CD4-positive, alpha-beta T cell treated with Interleukin-6 at 100 ng/mL for 8 hours (primary cell): ENCODE measurements at places on chromosomes 16 and 17.

DNA sequence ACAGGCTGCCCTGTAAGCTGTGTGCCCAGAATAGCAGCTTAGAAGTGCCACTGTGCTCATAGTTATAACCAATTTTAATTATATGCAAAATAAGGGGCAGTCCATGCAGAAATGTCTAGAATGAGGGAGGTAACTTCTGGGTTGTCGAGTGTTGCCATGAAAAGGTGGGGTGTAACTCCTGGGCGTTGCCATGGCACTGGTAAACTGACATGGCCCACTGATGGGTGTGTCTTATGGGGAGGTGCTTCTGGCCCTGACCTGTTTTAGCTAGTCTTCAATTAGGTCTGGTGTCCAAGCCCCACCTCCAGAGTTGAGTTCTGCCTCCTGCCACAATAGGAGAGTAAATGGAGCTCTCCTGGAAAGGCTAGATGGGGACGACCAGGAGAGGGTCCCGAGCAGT, 120.6 kb downstream of the SALL1 start:
- no peak for DNase-seq

GRCh38 chr17:74274060-74274708, at the start of gene DNAI2:
TSS of gene DNAI2 (plus strand) at chr17:74274234. CDS start at chr17:74281818, 7,584 bp downstream.
- peak; percentile 32 for DNase-seq

- no peak for DNase-seq
Observed at GRCh38 chr16:1444730-1445517, 568 bp upstream of the CCDC154 start.

GRCh38 chr16:30592871-30593270, 7.4 kb upstream of the ZNF785 start:
- no peak for DNase-seq

DNA sequence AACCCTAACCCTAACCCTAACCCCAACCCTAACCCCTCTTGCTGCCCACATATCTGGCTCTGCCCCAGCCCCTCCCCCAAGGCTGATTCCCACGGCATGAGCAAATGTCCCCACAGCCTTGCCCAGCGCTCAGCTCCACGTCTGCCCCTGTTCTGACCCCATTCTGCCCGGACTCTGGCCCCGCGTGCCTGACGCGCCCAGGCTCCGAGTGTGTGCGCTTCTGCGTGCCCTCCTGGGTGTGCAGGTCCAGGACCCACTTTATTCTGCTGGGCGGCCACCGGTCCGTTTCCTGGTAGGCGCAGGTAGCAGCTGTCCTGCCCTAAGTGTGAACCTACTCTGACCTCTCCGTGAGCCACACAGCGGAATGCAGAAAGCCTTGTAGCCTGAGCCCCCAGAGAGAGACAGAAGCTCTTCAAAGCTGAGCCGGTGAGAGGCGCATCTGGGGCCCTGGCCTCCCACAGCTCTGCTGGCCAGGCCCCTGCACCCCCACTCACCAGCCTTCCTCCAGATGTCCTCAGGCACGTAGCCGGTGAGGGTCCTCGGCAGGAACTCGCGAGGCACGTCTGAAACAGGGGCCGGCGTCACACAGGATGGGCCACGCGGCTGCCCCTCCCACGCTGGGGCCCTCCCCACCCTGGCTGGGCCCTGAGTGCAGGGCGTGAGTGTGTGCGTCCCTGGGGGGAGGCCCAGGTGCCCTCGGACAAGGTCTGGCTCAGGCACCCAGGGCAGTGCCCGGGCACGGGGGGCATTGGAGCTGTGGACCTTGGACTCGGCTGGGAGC, 14.0 kb upstream of the PABPN1L start:
- no peak for DNase-seq

GRCh38 chr16:24745391-24745790, 15.9 kb downstream of the TNRC6A start:
- no peak for DNase-seq

GRCh38 chr17:29586676-29587469, 2.6 kb downstream of the GIT1 start:
- no peak for DNase-seq

- DNase-seq, result no peak
Observed at GRCh38 chr17:43814026-43814425, 18.9 kb downstream of the MPP3 start.

DNA sequence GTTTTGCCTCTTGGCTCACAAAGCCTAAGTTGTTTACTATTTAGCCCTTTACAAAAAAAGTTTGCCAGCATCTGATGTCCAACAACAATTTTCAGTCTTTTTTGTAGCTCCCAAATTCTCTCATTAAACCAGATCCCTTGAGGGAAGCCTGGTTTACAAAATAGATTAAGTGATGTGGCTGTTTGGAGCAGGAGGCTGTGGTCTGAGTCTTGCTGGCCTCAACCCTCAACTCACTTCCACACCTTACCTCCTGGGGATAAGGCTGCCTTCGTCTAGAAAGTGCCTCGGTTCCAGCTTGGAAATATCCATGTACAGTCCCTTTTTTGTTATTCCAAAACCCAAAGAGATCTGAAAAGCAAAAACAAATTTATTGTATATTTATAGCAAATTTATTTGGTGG, 138.4 kb downstream of the WWOX start:
- no peak for DNase-seq

- DNase-seq, result peak; percentile 78
Observed at GRCh38 chr17:41648411-41649195, 24.2 kb upstream of the KRT17 start.

DNA sequence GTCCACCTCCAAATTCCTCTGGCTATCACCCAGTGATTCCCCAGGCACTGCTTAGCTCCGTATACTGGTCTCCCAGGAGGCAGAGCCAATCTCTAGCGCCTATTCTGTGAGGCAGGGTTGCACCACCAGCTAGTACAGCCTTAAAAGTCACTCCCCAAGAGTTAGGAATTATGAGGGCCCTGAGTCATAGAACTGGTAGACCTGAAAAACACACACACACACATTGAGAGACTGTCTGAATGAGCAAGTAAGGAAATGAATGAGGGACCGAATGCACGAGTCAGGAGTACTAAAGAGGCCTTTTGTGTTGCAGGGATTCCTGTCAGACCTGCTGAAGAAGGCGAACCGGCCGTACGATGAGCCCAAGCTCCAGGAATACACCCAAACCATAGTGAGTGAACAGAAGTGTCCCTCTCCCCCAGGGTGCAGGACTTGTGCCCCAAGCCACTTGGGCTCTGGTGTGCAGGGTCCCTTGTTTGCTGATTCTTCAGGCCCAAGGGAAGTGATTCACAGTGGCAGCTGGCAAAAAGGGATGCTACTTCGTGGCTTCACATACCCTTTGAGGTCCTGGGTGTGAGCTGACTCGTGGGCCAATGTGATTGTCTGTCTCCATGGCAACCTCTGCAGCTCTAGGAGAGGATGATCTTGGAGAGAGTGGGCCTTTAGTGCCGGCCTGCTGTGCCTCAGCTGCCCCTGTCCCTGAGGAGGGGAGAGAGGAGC, 24.7 kb downstream of the CALB2 start:
- DNase-seq, result no peak

DNA sequence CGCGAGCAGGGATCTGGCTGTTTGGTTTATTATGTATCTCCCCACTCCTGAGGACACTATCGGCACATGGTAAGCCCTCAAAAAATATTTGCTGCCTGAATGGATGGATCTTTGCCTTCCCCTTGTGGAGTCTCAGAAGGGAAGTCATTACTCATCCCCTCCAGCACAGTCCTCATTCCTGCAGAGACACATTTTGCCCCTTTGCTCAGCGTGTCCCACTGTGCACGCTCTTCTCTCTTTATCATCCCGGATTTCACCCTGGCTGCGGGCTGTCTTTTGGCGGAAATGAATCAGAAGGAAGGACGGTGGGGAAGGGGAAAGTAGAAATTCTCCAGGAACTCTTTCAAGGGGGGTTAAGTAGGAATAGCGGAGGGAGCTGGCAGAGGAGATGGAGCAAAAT, 125.2 kb upstream of the CDC42EP4 start:
- no peak for DNase-seq

GRCh38 chr17:60086818-60087591, 8.3 kb upstream of the HEATR6 start:
- DNase-seq, result no peak

DNA sequence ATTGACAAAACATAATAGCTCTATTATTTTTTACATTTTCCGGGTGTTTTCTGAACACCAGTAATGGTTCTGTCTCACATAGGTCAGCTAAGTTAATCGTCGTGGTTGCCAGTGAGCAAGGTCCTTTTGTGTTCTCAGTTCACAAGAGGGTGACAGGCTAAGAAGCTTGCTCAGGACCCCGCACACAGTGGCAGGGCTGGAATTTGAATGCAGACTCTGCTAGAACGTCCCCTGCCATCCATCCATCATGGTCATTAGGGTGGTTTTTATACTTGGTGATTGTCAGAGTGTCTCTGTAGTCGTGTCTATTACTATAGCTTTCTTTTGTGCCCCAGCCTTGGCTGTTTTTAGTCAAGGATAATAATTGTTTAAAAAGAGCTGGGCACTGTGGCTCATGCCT, 176.2 kb downstream of the SNX29 start:
- no peak for DNase-seq

DNA sequence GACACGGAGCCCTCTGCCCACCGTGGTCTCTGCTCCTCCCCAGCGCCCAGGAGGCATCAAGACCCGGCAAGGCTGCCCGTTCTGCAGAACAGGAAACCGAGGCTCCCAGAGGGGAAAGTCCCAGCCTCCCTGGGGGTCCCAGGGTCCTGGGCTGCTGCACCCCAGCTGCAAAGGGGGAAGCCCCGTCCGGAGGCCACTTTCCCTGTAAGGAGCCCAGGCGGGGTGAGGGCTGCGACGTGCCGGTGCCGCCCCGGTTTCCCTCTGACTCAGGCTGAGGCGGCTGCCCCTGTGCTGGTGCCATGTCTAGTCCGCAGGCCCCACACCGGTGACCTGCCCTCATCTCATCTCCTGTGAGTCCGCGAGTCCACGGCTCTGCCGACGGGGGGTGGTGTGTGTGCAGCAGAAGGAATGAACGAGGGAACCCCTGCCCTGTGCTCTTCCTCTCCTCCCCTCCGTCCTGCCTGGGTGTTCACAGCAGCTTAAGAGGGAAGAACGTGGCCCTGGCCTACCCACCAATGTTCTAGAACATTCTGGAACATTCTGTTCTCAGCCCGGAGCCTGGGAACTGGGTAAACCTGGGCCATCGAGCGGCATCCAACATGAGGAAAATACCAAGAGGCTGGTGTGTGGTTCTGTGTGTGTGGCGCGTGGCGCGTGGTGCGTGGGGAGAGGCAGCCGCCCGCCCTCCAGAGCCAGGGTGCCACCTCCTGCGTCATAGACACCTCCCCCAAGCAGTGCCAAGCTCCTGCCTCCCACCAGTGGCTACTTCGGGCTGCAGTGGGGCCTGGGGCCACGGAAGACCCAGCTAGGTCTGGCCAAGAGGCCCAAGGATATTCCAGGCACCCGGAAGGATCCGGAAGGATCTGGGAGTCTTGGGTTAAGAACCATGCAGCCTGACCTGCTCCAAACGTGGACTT, 7.0 kb upstream of the CBFA2T3 start:
- no peak for DNase-seq

DNA sequence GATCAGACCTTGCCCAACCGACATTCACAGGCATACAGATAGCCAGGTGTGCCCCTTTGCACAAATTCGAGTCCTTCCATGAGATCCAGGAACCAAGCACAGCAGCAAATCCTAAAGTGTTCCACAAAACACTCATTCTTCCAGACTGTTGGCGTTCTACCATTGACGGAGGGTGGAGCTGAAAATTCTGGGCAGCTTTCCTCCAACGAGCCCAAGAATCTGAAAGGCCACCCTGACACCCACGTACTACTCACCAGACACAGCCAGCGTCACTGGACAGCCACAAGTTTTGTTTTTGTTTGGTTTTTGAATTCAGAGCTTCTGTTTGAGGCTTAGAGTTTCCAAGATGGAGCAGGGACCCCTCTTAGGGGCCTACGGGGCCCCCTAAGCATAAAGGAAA, 83.8 kb downstream of the PMP22 start:
- DNase-seq, result no peak

- no peak for DNase-seq
Observed at GRCh38 chr16:19068237-19068815, 912 bp downstream of the COQ7 start.

- peak; percentile 79 for DNase-seq
Observed at GRCh38 chr17:28925912-28926365, 23.1 kb upstream of the DHRS13 start.

- no peak for DNase-seq
Observed at GRCh38 chr16:19135896-19136438, 22.2 kb downstream of the ITPRIPL2 start.

DNA sequence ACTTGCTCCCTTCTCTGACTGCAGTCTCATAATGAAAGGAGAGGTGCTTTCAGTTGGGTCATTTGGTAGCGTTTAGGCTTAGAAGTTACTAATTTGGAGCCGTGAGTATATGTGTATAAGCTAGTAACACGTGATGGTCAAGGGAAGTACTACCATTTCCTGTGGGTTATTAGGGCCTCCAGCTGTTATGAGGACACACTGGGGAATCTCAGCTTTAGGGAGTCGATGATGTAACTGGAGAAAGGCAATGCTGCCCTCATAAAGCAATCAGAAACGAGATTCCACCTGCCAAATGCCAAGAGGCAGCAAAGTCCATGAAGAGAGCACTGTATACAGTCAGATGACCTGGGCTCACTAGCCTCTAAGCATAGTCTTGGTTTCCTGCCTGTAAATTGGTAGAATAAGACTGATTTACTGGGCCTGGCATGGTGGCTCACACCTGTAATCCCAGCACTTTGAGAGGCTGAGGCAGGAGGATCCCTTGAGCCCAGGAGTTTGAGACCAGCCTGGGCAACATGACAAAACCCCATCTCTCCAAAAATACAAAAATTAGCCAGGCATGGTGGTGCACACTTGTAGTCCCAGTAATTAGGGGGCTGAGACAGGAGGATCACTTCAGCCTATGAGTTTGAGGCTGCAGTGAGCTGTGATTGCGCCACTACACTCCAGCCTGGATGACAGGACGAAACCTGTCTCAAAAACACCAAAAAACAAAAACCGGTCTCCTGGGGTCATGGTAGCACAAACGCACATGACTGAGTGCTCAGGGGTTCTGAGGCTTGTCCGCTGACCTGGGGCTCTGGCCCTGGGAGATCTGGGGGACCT, 53.0 kb downstream of the SF3B3 start:
- DNase-seq, result no peak

DNA sequence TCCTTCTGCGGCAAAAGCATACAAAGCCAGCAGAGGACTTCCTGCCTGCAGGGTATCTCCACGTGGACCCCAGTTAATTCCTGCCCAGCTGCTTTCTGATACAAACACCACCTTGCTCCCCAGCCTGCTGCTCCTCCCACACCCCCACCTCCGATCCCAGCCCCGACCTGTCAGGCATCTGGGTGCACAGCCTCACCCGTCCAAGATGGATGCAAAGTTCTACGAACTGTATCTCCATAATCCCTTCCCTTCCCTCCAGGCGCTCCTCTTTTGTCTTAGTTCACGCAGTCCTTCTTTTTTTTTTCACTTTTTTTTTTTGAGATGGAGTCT, 15.6 kb upstream of the FOXJ1 start:
- no peak for DNase-seq

GRCh38 chr16:67445441-67445912, 14.6 kb downstream of the HSD11B2 start:
- no peak for DNase-seq

- DNase-seq, result peak; percentile 69
Observed at GRCh38 chr16:324451-325334, 27.8 kb downstream of the AXIN1 start.

DNA sequence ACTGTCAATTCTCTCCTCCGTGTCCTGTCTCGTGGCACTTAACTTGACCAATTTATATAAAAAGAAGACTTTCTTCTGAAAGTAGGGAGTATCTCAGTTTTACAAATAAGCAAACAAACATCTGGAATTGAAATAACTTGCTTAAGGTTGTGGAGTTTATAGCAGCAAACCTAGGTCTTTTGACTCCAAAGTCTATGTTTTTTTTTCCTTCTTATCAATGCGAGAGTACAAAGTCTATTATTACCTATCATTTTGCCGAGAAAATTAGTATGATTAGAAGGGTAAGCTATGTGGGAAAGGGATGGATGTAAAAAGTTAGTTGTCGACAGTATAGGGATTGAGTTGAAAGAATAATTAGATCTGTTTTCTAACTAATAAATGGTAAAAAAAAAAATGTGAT, 50.4 kb downstream of the PPM1E start:
- DNase-seq, result no peak
